ENCODE measurements at places on chromosomes 12 and 14.

DNA sequence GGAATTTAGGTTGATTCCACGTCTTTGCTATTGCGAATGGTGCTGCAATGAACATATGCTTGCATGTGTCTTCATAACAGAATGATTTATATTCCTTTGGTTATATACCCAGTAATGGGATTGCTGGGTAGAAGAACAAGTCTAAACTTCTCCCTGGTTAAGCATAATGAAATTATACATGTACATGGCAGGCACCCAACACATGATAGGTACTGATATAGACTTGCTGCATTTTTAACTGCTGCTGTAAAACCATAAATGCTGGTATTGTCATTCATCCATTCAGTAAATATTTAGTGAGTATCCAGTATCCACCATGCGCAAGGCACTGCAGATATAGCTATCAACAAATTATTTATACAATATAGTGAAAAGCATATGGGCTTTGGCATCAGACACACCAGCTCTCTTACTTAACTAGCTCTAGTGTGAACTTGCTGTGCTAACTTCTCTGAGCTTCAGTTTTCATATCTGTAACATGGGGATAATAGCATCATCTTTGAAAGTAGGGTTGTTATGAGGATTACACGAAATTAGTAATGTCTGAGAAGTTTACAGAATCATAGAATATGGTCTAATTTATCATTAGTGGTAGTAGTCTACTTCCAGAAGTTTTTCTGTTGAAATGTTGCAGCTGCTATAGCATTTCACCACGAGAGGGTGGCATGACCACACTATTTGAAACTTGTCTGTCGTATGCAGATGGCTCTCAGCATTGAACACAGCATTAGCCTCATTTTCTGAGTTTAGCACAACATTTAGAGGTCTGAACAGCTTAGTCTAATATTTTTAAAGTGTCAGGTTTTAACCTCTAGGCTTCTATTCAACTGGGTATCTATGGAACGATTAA lies 32.0 kb upstream of the SEL1L start:
- no peak for DNase-seq

DNA sequence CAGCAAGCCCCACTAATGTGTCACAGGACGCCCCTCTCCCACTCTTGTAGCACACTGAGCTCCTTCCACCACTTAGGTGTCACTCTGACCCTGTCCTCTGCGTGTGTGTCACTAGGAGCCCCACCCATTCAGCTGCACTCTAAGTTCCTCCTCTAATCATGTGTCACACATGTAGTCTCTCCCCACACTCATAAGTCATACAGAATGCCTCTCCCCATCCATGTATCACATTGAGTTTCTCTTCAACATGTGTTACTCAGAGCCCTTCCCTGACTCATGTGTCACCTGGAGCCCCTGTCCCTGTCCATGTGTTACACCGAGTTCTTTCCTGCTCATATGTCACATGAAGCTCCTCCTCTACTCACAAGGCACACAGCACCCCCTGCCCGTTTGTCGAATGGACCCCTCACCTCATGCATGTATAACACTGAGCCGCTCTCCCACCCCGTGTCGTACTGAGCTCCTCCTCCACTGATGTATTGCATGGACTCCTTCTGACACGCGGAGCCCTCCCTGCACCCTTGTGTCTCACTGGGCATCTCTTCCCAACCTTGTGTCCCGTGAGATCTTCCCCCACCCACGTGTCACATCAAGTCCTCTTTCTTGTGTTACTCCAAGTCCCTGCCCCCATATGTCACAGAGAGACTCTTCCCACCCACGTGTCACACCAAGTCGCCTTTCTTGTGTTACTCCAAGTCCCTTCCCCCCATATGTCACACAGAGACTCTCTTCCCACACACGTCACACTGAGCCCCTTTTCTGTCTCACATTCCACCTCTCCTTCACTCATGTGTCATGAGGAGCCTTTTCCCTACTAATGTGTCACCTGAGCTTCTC lies 31.0 kb downstream of the RTL1 start:
- no peak for DNase-seq

- DNase-seq: no peak
Observed at GRCh38 chr12:54273981-54274380, 5.9 kb downstream of the CBX5 start.

GRCh38 chr14:82009076-82009475 lies 475.4 kb upstream of the SEL1L start:
- no peak for DNase-seq

DNA sequence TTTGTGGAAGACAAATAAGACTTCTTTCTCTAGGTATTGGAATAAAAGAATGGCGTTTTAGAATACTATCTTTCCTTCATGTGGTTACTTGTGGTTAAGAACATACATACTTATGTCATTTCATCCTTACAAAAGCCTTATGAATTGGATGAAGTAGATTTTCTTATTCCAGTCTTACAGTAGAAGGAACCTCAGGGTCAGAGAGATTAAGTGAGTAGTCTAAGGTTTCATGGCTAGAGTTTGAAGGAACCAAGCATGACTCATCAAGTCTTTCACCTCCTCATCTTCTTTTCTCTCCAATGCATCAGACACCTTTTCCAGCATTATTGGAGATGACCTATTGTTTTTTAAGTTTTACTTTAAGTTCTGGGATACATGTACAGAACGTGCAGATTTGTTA lies 92.9 kb upstream of the NEDD1 start:
- no peak for DNase-seq

DNA sequence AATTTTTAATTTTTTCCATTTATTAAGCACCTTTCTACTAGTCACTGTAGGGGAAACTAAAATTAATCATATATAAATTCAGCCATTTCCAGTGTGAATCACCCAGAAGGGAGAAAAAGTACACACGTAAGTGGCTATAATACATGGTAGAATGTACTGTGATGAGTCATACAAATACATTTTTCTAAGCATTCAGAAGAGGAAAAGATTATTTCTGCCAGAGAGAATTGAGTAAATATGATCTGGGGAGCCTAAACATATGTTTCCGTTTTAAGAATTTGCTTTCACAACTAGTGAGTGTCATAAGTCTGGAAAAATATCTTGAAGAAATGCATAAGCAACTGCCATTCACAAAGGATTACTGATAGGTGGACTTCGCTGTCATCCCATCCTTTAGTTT lies 102.8 kb downstream of the TGFB3 start:
- DNase-seq: peak; percentile 84

GRCh38 chr12:28870839-28871440 lies 278.1 kb upstream of the FAR2 start:
- peak; percentile 14 for DNase-seq

- no peak for DNase-seq
Observed at GRCh38 chr12:16358878-16359277, 11.4 kb downstream of the MGST1 start.

- DNase-seq: peak; percentile 72
Observed at GRCh38 chr14:99562856-99563748, 40.9 kb downstream of the CCDC85C start.

GRCh38 chr12:113231235-113232088 lies 10.2 kb downstream of the TPCN1 start:
- DNase-seq: peak; percentile 49

GRCh38 chr14:99516871-99517642 lies 35.8 kb downstream of the CCNK start:
- no peak for DNase-seq

DNA sequence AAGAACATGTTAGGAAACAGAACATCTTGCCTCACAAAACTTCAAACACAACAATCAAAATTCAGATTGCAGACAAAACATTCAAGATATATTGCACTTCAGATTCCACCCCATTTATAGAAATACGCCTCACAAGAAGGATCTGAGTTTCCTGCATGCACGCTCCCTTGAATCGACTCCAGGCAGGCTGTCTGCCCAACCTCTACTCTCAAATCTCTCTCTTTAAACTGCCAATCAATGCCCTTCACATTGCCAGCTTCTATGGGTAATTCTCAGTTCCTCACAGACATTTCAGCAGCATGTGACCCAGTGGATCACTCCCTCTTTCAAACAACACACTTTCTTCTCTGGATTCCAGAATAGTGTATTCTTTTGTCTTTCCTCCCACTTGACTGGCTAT lies 184.1 kb downstream of the PRKD1 start:
- no peak for DNase-seq

GRCh38 chr12:117064596-117064995 lies 34.6 kb downstream of the TESC start:
- DNase-seq: no peak

- no peak for DNase-seq
Observed at GRCh38 chr12:25051656-25052195, 102.8 kb upstream of the BCAT1 start.

DNA sequence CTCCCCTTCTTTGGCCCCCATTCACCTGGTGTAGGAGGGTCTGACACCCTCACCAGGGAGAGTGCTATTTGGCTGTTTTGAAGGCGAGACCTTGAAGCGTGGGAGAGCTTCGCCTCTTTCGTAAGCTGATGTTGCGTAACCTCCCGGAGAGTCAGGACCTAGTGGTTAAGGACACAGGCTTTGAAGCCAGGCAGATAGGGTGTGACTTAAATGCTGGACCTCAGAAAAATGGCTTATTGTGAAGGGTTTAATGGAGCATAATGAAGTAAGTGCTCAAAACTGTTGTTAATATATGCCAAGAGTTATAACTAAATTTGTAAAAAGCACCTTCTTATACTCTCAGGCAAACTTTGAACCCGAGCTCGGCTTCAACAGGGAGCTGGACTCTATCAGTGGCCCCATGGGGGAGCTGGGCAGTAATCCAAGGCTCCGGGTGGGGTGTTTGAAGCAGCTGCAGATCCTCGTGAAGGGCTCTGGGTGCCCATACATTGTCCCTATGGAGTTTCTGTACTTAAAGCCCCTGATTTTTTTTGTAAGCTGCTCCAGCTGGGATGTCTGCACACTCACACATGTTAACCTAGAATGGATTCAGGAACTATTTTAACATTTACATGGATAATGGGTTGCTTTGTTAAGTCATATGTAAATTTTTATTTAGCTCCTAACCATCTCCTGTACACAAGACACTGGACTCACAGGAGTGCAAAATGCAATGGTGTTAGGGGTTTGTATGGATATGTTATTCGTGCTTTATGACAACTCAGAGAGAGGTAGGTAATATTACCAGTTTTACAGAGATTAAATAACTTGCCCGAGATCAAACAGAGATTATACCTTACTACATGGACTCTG lies 26.0 kb downstream of the PPFIBP1 start:
- peak; percentile 99 for DNase-seq

GRCh38 chr12:46470975-46471374 lies 98.4 kb upstream of the SLC38A2 start:
- DNase-seq: peak; percentile 21

- DNase-seq: peak; percentile 83
Observed at GRCh38 chr12:98725476-98726247, 80.6 kb downstream of the APAF1 start.

- DNase-seq: peak; percentile 81
Observed at GRCh38 chr12:6899837-6900519, 4.6 kb upstream of the LRRC23 start.

GRCh38 chr12:29146196-29146595 lies 2.9 kb upstream of the FAR2 start:
- no peak for DNase-seq

- peak; percentile 39 for DNase-seq
Observed at GRCh38 chr14:71324767-71325272, 417.6 kb downstream of the PCNX1 start.

GRCh38 chr12:107229827-107230226 lies 136.5 kb upstream of the CRY1 start:
- no peak for DNase-seq

Measured in fibroblast of lung (primary cell).